ENCODE measurements at places on chromosomes 13 and 19. TPM values are rescaled to one million over a fixed set of nuclear protein-coding genes. Genes with fewer than 3 reads are reported as not detected.
A peak's percentile ranks its signal among the peaks of the same experiment; 100 is the strongest.

DNA sequence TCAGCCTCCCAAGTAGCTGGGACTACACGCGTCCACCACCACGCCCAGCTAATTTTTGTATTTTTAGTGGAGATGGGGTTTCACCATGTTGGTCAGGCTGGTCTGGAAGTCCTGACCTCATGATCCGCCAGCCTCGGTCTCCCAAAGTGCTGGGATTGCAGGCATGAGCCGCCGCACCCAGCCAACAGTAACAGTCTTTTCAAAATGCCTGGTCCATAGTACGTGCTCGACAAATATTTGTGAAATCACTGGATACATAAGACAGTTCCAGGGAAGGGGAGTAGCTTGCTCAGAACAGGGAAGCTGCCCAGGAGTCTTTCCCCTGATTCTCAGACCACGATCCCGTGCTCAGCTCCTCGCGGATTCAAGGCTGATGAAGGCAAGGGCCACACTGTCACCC is 30.5 kb downstream of the CACNG6 start:
- no peak for DNase-seq

DNA sequence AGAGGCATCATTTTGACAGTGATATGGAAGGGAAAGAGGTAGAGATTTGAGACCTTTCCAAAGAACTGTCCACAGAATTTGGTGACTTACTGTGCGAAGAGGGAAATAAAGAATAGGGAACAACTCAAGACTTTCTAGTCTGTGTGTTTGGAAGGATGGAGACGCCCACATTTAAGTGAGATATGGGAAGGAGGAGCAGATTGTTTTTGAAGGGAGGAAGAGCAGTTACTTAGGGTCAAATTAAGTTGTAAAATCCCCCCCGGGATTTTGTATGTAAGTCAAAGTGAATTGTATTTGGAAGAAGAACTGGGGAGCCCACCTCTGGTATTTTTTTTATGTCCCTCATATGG is 1.2 kb downstream of the USPL1 start:
- DNase-seq, result no peak

DNA sequence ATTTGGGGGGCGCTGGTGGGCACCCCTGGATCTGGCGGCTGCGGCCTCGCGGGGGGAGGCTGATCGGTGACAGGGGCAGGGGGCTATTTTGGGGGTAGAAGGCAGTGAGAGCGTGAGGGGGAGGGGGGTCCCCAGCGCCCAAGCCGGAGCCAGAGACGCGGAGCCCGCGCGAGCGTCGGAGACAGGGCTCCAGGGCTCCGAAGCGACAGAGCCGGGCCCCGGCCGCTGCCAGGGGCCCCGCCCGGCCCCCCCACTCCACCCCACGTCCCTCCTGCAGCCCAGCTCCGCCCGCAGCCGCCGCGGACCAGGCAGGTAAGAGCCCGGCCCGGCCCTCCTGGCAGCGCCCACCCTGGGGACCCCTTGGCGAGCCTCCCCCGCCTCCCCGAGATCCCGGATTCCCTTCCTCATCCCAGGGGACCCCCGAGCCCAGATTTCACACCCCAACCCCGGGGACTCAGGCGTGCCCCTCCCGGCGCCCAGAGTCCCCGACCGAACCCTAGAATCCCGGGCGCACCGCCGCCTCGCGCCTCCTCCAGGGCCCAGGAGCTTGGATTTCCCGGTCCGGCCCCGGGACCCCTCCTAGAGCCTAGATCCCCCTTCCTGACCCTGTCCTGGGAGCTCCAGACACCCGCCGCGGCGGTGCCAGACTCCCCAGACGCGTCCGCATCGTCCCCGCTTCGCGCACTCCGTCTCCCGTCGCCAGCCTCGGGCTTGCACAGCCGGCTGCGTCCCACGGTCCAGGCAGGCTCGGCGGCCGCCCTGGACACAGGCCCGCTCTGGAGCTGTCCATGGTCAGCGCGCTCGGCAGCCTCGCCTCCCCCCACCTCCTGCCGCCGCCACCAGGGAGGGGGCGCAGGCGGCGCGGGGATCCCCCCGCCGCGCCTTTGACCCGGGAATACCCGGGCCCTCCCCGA is at the start of gene PPFIA3:
TSS of gene PPFIA3 (plus strand) at position 134 of the 914 bp plus-strand sequence. CDS start 8,330 bp downstream, outside the sequence.
- DNase-seq, result peak; percentile 84

DNA sequence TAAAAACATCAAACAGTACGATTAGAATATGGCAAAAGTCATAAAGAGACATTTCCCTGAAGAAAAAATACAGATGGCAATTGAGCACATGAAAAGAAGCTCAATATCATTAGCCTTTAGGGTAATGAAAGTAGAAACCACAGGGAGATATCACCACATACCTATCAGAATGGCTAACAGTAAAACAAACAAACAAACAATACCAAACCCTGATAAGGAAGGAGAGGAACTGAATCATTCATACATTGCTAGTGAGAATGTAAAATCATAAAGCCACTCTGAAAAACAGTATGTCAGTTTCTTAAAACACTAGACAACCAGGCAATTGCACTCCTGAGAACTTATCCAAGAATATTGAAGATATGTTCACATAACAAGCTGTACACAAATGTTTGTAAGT is 1342.5 kb upstream of the SLC10A2 start:
- no peak for DNase-seq

- DNase-seq, result no peak
Observed at GRCh38 chr13:44667943-44668342, 91.8 kb upstream of the TSC22D1 start.

- DNase-seq, result no peak
Observed at GRCh38 chr19:19670070-19670551, 1.5 kb downstream of the ZNF101 start.

DNA sequence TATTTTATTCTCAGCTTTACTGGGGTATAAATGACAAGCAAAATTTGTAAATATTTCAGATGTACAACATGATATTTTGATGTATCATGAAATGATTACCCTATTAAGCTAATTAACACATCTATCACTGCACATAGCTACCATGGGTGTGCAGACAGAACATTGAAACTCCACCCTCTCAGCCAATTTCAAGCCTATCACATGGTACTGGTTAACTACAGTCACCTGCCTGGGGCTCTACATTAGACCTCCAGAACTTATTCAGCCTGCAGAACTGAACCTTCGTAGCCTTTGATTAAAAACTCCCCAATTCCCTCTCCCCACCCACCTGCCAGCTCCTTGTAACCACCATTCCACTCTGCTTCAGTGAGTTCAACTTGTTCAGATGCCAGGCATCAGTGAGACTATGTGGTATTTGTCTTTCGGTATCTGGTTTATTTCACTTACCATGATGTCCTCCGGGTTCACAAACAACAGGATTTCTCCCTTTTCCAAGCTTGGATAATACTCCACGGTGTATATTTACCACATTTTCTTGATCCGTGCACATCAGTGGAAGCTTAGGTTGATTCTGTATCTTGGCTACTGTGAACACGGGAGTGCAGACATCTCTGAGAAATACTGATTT is 19.2 kb downstream of the RAB20 start:
- no peak for DNase-seq

- no peak for DNase-seq
Observed at GRCh38 chr13:114315074-114315785, 927 bp downstream of the CHAMP1 start.

The NCR1 gene
- total RNA-seq, result not detected

The UPK1A gene
- total RNA-seq, result not detected

The ADM5 gene
- total RNA-seq, result 0.84 TPM

Data from Right ventricle myocardium inferior (tissue), 1 donor.